Frontal cortex (tissue), 4 donors: ENCODE measurements at places on chromosomes 4 and X.

GRCh38 chr4:7366180-7366945, 68.4 kb downstream of the PSAPL1 start:
- DNase-seq = no peak

DNA sequence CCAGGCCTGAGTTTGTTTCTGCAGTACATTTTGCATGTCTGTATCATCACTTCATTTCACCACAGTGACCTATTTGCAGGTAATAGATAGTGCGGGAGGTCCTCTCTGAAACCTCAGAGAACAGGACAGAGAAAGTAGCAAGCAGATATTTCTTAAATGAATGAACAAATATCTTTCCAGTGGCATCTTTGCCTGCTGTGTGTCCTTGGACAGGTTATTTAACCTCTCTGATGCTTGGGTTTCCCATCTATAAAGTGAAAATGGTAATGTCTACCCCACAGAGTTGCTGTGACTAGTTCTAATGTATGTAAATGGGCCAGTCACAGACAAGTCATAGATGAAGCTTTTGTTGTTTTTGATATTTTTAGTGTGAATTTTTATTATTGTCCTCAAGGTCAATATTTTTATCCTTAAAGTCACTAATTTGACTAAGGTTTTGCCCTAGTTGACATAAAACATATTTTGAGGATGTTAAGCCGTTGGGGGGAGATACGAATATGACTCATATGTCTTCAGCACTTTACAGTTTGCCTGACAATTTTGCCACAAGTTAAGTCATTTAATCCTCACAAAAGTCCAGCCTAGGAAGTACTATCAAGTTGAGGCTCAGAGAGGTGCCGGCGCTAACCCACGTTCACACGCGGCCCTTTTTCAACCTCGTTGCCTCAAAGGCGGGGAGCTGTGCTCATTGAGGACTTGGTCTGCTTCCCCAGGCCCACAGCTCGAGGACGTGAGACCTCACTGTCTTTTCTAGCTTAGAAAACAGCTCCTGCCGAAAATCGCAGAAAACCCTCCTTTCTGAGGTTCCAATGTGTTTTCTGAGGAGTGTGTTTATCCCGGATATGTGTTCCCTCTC, 126.7 kb upstream of the STX18 start:
- DNase-seq = no peak

- no peak for DNase-seq
Observed at GRCh38 chr4:15314974-15315373, 112.9 kb upstream of the C1QTNF7 start.

DNA sequence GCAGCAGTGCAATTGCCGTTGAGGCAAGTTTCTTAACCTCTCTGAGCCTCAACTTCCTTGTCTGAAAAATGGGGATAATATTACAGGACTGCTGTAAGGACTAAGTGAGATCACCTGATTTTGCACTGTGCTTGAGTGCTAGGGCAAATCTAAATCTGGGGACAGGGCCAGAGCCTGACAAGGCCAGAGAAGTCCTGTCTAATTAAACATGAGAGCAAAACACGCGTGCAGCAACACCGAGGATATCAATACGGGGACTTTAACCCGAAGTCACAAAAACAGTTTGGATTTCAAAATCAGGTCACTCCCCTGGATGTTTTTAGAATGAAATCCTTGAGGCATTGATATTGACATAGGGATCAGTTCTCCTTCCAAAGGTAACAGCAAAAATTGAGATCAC, 5.7 kb upstream of the GJB1 start:
- DNase-seq = no peak

- DNase-seq = no peak
Observed at GRCh38 chrX:45070116-45071007, 130.3 kb downstream of the DIPK2B start.

DNA sequence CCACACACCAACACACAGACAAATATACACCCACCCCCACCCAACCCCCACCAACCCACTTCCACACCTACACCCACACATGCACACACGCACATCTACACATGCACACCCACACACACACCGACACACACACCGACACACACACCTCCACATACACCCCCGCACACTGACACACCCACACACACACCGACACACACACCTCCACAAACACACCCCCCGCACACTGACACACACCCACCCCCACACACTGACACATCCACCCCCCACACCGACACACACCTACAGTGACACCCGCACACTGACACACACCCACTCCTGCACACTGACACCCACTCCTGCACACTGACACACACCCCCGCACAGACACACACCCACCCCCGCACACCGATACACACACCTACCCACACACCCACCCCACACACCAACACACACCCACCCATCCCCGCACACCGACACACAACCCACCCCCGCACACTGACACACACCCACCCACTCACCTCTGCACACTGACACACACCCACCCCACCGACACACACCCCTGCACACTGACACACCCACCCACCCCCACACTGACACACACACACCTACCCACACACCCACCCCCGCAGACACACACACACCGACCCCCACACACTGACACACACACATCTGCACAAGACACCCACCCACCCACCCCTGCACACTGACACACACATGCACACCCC, 31.1 kb downstream of the FGFRL1 start:
- DNase-seq = no peak

GRCh38 chr4:7854697-7855370, 84.8 kb downstream of the AFAP1 start:
- no peak for DNase-seq

DNA sequence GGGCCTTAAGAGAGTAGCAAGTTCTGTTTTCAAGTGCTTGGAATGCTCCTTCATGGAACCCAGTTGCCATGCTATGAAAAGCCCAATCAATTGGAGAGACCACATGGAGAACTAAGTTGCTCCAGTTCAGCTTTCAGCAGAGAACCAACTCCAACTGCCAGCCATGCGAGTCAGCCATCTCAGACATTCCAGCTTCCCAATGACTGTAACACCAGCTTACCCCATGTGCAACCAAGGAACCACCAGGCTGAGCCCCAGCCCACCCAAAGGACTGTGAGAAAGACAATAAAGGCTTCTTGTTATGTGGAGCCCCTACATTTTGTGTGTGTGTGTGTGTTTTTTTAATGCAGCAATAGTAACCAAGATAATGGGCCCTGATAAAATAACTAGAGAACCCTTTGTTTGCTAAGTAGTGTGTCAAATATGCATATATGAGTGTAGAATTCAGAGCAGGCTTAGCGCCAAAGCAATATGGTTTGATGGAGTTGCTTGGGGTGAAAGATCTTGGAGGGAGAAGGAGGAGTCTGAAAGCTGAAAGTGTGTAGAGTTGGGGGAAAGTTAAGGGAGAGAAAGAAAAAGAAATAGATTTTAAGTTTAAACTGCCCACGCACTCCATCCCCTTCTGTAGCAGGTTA, 35.0 kb upstream of the CCKAR start:
- no peak for DNase-seq

GRCh38 chrX:104117759-104118158, 5.4 kb downstream of the ZCCHC18 start:
- DNase-seq = no peak

- no peak for DNase-seq
Observed at GRCh38 chrX:134933248-134933647, 57.5 kb upstream of the SMIM10 start.

- no peak for DNase-seq
Observed at GRCh38 chrX:133794126-133794525, 191.3 kb downstream of the GPC3 start.

DNA sequence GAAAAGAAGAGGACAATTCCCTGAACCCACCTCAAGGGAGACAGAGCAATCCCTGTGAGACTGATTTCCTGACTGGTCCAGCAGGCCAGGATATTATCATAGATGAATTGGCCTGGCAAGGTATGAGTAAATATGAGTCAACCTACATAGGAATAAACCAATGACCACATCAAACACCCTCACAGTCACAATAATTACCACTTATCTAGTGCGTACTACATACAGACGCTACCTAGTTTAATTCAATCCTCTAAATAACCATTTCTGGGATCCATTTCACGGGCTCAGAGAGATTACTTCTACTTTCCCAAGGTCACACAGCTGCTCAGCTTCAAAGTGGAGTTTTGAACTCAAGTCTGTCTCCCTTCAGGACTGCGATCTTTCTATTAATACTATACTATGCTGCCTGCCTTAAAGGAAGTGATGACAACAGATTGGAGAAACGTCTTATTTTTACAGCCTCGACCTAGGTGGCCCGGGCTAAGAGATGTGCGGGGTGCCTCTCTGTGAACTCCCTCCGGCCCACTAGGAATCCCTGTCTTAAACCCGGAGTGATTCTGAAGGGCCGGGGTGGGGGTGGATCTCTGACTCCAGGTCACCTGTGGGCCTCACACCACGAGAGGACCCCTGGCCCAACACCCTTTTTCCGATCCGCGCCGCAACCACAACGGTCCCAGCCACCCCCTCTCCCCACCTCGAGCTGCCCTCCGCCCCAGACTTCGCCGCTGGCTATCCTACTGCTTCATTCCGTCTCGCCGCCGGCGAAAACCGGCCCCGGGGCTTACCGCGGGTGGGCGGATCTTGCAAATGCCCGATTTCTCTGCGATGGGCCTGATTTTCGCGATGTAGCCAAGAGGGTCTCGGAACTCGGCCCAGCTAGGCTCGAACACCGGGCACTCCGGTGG, 800 bp downstream of the KDM5C start:
- no peak for DNase-seq

DNA sequence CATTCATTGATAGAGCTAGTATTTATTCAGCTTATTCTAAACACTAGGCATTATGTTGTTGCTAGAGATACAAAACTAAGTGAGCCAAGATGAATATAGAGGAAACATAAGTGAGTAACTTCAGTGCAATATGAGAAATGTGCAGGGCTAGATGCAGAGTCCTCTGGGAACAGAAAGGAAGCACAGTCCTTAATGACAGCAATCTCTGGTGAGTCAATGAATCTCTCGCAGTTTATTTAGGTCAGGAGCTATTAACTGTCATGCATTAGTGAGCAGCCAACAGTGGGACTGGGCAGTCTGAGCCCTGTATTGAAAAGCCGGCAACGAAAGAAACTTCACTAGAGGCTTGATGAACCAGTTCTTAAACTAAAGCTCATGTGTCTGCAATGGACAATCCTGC, 598.1 kb upstream of the MAGEB2 start:
- no peak for DNase-seq

DNA sequence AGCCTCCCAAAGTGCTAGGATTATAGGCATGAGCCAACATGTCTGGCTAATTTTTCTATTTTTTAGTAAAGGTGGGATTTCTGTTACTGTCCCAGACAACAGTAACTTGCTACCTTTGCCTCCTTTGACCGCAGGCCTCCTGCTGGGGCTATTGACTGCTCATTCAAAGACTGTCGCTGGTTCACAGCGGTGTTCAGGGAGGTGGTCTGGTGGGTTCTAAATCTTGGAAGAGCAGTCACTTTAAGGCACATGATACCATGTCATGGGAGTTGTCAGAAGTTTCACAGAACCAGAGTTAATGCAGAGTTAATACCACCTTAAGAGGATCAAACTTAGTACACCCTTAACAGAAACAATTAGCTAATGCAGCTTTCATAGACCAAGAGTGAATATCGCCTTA, 3.8 kb downstream of the ASMT start:
- no peak for DNase-seq

DNA sequence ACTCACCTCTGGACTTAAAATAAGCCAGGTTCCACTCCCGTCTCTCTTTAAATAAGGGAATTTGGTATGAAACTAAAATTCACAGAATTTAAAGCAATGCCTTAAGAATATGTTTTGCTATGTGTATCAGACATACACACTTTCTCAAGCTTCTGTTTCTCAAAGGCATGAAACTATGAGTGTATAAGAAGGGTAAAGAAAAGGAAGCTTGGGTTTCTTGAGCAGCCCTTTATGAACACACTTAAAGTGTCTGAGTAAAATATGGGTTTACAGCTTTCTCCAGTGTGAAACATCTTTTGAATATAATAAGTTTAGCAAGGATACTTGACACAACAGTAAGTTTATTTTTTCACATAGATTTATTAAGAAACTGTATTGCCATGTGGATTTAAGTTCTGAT, 370.5 kb downstream of the TMA16 start:
- no peak for DNase-seq

- no peak for DNase-seq
Observed at GRCh38 chr4:135739354-135739753, 1537.8 kb upstream of the PABPC4L start.

GRCh38 chrX:69060631-69061408, 104.4 kb downstream of the PJA1 start:
- no peak for DNase-seq

GRCh38 chr4:57114973-57115372, 4.8 kb upstream of the IGFBP7 start:
- DNase-seq = no peak

DNA sequence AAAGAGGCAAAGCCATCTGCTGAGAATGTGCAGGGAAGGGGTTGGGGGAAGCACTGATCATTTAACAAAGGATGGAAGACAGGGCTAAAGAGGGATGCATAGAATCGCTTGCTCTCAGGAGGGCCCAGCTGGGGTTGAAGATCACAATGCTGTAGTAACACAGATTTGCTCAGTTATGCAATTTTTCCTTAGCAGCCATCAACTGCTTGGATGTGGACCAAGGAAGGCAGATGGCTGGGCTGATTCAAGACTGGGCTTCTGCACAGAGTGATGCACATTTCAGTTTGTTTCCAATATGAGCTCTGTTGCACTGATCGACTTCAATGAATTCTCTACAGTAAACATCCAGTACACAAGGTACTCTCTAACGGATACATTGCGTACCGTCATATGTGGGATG, 127.8 kb upstream of the TBL1X start:
- DNase-seq = no peak

GRCh38 chrX:119686087-119686691, 6.8 kb downstream of the SEPTIN6 start:
- no peak for DNase-seq

- DNase-seq = no peak
Observed at GRCh38 chrX:24858004-24858746, 157.6 kb downstream of the ARX start.

DNA sequence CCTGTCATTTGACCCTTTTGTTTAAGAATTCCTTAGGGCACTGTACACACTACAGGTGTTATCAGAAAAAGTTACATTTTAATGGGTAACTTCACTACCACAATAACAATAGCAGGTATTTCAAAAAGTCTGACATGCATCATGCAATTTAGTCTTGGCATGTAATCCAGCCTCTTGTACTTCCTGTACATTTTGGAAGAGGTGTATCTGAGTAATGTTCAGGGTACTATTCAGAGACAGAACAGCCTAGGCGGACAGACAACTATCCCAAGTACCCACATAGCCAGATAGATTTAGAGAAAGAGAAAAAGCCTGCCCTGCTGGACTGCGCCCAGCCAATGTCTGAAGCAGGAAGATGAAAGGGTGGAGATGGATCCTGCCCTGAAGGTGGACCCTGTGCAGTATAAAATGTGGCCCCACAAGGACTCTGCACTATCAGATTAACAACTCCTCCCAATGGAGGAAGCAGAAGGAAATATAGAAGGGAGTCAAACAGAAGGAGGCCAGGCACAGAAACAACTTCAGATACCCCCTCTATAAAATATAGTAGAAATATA, 8.5 kb downstream of the UGT2B7 start:
- DNase-seq = no peak

DNA sequence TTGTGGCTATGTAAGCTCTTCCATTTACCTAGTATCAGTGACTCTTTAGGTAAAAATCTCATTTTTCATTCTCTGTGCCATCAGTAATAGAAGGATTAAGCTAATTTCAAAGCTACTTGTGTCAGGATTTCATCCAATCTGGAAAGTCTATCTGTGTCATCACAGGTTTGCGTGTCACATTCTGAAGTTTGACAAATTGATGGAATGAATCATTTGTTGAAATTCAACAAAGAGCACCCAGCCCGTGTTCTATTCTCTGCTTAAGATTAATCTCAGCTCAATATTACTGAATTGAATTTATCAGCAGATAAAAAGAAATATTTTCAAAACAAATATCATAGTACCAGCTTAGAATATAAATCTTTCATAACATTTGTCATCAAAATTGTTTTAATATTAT, 35.8 kb downstream of the LANCL3 start:
- DNase-seq = no peak
